ENCODE measurements at places on chromosomes 4 and X. TPM values are rescaled to one million over a fixed set of nuclear protein-coding genes. Genes with fewer than 3 reads are reported as not detected.

DNA sequence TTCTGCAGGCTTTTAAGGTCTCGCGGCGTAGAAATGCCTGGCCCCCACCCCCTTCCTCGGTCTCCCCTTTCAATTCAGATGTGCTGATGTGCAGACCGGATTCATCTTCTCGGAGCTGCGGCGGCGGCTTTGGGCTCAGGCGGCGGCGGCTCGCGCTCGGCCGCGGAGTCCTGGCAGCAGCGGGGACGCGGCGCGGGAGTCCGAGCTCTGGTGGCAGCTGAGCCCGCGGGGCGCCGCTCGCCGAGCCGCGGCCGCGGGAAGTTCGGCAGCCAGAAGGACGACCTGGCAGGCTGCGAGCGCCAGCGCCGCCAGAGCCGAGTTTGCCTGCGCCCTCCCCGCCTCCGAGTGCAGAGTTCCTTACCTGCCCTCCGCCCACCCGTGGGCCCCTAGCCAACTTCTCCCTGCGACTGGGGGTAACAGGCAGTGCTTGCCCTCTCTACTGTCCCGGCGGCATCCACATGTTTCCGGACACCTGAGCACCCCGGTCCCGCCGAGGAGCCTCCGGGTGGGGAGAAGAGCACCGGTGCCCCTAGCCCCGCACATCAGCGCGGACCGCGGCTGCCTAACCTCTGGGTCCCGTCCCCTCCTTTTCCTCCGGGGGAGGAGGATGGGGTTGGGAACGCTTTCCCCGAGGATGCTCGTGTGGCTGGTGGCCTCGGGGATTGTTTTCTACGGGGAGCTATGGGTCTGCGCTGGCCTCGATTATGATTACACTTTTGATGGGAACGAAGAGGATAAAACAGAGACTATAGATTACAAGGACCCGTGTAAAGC, 448 bp downstream of the TLL1 start:
- no peak for DNase-seq

- DNase-seq = peak; percentile 23
Measured at GRCh38 chr4:183356931-183357675, 34.9 kb upstream of the CLDN24 start.

DNA sequence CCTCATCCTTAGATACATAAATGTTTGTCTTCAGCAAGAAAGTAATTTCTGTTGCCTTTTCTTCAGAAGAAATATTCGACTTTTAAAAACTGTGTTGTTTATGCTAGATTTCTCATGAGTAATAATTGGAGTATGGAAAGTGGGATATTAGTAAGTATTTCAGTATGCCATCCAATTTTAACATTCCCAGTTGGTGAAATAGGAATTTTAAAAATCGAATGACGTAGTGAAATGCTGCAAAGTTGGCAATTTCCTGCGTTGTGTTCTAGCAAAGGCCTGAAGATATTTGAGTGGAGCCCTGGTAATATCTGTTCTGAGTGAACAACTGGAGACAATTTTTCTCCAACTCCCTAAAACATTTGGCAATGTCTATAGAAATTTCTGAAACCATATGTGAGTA, 190.1 kb downstream of the ZNF330 start:
- DNase-seq = no peak

LONRF3 gene
- 3.4 TPM for total RNA-seq

- DNase-seq = no peak
Measured at GRCh38 chr4:40350627-40351227, 15.6 kb downstream of the CHRNA9 start.

GRCh38 chr4:11622961-11623725, 194.4 kb upstream of the HS3ST1 start:
- no peak for DNase-seq

DNA sequence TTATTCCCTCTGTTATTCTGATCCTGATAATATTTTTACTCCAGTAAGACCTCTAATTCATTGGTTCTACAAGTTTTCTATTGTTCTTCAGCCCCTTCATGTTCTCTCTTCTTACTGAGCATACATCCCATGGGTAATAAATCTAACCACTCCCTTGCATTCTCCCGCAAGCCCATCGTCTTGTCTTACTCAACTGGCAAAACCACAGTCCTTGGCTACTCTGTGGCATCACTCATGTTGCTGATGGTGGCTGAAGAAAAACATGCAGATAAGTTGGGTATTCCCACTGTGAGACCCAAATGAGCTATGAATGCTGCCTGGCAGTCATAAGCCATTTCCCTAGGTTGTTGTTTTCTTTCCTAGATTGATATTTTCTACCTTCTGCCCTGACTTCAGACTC, 402.2 kb upstream of the AADAT start:
- DNase-seq = no peak

GRCh38 chr4:128458816-128459215, 171.2 kb upstream of the PGRMC2 start:
- no peak for DNase-seq

DCHS2 gene
- 14.0 TPM for total RNA-seq

GRCh38 chr4:36244257-36245082, at the start of gene ARAP2:
ARAP2 (minus strand) TSS chr4:36244514; CDS start chr4:36229486, 15,028 bp downstream.
- no peak for DNase-seq

GPM6B gene
- 47.2 TPM for total RNA-seq

- DNase-seq = no peak
Measured at GRCh38 chr4:20266215-20267082, 14.7 kb downstream of the SLIT2 start.

DNA sequence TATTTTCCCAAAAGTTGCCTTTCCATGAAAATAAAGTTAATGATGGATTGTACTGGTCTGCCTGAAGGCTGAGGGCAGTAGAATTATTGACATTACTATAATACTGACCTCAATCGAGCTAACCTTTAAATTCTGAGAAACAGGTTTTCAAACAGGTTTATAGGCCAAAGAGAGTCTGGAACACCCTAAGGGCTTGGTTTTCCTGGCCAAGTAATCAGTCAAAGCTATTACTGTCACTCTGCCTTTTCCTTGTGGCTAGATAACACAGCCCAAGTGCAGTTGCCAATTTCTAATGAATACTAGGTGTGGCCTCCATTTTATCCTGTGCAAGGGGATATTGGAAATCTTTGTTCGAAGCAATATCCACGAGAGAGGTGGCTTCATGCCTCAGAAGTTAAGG, 75.2 kb downstream of the INTS12 start:
- DNase-seq = no peak

- DNase-seq = no peak
Measured at GRCh38 chrX:64151911-64152310, 53.6 kb downstream of the AMER1 start.

- DNase-seq = no peak
Measured at GRCh38 chr4:184968784-184969201, 49.5 kb upstream of the HELT start.

DNA sequence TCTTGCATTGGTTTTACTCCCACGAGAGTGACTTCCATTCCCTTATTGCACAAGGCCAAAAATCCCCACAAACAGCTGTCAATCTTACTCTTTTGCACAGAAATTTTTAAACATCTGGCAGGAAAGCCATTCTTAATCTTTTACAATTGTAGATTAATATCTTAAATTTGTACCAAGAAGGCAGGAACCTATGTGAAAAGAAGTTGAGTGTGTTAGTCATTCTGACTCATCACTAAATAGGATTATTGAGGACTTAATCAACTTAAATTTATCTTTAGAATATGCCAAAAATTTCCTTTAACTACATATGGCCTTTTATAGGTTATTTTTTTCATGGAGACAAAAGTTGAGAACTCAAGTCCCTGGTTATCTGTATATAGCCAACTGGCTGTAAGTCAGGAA, 49.0 kb upstream of the VEGFC start:
- no peak for DNase-seq

GRCh38 chr4:14545163-14545562, 457.1 kb upstream of the CPEB2 start:
- DNase-seq = no peak

DNA sequence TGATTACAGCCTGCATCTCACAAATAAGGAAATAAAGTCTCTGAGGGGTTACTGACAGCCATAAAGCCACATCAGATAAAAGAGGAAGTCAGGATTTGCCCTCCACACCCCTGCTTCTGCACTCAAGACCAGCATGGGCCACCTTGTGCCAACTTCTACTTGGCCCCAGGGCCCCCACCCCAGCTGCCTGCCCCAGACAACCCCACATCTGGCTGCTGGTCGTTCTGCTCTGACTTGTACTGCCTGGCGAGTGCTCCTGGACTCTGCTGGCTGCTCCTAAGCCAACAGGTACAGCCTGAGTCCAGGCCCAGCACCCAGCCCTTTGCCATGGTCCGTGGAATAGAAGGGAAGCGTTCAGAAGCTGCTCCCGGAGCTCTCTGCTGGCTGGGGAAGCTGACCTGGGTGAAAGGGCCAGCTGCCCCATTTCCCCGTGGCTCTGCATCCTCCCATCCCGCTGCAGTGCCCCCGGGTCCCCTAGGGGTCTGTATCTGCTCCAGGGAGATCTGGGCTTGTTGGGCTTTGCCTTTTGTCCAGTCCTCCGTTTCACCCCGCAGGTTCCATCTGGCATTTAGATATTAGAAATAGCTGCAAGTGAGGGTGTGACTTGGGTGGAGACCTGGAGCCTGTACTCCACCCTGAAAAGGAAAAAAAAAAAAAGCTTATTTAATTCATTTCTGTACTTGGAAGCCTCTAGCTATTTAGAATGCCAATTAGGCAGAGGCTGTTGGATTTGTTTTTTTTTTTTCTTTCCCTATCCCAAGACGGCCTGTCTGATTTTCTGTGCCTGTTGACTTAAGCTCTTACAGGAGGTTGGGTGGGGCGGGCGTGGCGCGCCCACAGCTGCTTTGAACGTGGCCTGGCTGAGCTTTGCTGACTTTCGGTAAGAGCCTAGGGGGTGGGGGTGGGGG, 194.7 kb downstream of the PTTG2 start:
- DNase-seq = no peak

DNA sequence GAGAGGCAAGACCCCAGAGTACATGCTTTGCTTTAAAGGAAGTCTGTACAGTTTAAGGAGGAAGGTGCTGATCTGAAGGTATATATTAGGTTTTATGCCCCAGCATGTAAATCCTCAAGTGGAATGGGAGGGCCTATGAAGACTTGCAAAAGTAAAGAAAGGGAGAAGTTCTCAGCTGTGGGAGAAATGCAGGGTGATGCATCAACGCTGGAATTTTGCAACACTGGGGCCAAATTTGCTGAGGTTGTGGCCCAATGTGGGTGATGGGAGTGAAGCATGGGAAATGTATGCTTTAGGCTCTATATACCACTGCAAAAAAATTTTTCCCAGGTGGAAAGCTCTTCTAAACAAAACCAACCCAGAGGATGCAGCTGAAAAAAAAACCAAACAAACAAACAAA, 33.8 kb upstream of the GPR174 start:
- DNase-seq = no peak

- no peak for DNase-seq
Measured at GRCh38 chrX:101958139-101958538, 26.3 kb upstream of the ZMAT1 start.

DNA sequence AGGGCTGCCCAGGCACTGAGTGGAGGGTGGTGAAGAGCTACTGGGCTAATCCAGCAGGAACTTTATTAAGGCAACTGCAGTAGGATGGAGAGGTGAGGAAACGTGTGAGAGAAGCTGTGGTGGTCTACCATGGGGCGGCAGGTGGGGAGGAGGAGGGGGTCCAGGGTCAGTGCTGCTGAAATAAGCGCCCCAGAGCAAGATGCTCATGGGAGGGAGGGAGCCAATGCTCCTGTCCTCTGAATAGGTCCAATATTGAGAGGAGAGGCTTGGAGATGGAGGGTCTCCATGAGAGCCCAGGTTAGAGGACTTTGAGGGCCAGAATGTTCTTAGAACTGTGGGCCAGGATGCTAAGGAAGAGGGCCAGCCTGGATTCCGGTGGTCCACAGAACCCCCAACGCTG, 35.2 kb downstream of the EVC start:
- no peak for DNase-seq
